ENCODE measurements at places on chromosomes 2 and 18.

GRCh38 chr18:4142876-4143275 lies 312.2 kb downstream of the DLGAP1 start:
- DNase-seq = no peak

DNA sequence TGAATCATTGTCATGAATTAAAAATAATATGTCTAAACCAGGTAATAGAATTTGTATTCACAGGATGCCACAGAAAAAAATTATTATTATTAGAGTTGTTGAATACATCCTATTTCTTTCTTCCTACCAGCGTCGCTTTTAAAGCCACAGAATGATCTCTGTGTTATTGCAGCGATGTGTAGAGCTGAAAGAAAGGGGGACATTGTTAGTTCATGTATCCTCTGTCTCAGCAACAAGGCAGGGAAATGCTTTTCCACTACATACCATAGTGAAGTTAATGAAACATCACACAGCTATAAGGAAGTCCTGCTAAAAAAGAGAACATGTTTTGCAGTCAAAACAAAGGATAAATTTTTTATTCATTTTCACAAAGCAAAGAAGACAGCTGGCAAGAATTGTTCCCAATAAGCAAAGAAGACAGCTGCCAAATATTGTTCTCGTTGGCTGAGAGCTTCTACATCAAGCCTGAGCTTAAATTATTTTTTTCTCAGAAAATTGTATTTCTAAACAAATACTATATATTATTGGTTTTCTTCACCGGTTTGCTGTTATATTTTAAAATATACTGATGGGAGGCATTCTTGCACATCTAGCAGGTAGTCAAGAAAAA lies 1234.4 kb downstream of the SUCLG1 start:
- no peak for DNase-seq

DNA sequence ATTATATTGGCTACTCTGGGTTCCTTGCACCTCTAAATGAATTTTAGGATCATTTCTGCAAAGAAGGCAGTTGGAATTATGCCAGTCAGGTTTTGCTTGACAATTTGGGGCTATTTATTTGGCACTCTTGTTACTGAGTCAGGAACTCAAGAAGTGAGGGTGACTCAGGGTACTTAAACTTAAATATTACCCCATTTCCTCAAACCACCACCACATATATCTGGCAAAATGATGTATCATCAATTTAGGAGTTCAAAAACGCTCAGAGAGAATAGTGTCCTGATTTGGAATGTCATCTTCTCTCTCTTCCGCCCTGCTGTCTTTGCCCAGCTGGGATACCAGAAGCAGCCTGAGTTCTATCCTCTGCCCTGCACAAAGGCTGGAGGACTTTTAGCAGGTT lies 2.4 kb upstream of the THNSL2 start:
- no peak for DNase-seq

DNA sequence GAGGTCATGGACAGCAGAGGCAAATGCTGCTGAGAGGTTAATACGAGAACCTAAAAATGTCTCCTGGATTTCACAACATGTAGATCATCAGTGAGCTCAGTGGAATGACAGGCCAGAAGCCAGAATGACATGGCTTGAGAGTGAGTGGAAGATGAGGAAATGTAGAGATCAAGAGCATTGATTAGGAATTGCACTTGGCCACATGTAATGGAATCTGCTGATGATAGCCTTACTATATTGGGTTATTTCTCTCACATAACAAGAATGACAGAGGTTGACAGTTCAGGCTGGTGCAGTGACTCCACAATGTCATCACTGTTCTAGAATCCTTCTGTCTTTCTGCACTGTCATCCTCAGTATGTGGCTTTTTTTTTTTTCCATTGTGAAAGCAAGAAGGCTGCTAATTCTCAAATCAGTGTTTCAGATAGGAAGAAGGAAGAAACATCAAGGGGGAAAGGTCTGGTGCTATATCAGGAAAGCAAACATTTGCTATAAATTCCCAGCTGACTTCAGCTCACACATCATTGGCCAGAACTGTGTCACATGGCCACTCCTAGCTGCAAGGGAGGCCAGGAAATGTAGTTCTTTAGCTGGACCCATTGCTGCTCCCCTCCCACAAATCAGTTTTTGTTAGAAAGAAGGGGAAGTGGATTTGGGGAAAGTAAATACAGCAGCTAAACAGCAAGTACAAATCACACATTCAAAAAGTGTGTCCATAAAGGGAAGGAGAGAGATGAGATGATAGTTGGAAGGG lies 127.2 kb downstream of the FAM161A start:
- DNase-seq = no peak

- DNase-seq = no peak
Observed at GRCh38 chr2:108571286-108571685, 37.0 kb downstream of the LIMS1 start.

GRCh38 chr2:223225266-223225665 lies 173.3 kb downstream of the KCNE4 start:
- no peak for DNase-seq

DNA sequence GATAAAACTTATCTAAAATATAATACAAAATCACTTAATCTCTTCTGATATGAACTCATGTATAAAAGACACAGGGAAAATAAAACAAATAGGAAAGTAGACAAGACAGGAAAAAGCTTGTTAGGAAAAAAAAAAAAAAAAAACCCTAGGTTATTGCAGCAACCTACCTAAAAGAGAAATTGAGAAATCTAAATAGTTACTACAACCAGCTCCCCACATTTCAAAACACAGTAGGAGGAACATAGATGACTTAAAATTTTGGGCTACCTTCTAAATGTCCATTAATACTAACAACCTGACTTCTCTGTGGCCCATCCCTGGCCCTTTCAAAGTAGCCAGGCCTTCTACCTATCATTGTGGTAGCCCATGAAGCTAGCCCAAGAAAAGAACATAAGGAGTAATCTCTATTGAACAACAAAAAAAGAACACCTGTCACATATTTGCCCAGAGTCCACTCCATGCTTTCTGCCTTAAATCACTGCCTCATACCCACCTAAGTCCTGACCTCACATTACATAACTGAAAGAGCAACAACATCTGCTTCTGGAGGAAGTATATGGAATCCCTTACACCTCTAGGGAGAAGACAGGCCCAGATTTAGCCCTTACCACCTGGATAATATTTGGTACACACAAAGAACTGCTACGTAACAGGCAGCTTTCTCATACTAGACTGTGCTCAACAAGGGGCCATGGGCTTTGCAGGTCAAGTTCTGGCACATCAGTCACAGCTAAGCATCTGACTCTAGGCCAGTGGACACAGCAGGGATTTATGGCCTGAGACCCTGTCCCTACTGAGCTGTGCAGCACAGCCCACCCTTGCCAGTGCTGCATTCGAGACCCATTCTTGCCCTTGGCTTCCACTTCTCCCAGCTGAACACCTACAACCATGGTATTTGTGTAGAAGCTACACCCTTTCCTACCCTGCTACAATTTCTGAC lies 8.5 kb downstream of the SUCLG1 start:
- DNase-seq = no peak

DNA sequence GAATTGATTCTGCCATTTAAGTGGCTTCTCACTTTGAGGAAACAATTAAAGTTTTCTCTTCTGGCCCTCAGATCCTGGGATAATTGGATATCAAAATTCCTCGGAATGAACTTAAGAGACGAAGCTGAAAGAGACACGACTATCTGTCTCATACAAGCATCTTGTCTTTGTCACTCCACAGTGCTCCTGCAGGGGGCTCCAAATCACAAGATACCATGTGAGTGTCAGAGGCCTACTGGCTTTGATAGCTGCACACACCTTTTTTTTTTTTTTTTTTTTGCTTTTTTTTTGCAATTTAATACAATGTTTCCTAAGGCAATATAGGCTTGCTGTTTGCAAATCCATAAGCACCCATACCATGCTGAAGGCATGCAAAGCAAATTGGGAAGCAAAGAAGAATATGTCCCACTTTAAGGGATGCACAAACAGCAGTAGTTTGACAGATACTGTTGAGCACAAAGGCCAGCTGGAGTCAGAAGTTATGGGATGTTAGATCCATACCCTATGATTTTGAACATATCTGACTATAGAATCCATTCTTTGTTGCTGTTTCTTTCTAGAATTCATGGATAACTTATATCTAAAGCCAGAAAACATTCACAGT lies 109.0 kb upstream of the CBLN2 start:
- DNase-seq = peak; percentile 20

DNA sequence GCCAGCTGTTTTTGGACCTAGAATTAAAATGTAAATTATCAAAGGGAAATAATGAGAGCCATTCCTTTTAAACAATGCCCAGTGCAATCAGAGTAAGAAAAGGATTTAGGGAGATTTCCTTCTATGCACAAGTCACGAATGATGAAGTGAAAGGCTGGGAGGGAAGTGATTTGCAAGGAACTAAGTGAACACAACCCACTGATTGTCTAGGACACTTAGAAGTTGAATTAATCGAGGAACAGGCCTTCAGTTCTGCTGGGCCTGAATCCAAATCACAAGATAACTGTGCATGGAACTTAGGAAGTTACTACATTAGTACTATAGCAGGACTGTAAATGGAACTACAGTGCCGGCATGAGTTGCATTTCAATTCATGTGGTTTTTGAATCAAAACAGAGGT lies 17.7 kb downstream of the MAP2 start:
- DNase-seq = no peak

DNA sequence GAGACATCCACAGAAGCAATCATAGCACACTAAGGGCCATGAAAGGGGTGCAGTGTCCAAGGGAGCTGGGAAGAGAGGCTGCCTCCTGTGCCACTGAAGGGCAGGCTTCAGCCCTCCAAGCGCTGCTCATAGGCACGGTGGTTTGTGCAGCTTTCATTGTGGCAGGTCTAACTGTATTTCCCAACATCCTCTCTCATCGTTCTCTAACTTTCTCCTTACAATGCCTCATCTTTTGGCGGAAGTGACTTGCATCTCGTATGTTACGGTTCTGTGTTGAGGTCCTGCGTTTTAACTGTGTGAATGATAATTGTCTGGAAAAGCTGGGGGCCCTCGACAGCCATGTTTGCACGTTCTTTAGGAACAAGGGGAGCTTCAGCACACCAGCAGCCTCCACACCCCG lies 213.9 kb downstream of the GBX2 start:
- DNase-seq = no peak

DNA sequence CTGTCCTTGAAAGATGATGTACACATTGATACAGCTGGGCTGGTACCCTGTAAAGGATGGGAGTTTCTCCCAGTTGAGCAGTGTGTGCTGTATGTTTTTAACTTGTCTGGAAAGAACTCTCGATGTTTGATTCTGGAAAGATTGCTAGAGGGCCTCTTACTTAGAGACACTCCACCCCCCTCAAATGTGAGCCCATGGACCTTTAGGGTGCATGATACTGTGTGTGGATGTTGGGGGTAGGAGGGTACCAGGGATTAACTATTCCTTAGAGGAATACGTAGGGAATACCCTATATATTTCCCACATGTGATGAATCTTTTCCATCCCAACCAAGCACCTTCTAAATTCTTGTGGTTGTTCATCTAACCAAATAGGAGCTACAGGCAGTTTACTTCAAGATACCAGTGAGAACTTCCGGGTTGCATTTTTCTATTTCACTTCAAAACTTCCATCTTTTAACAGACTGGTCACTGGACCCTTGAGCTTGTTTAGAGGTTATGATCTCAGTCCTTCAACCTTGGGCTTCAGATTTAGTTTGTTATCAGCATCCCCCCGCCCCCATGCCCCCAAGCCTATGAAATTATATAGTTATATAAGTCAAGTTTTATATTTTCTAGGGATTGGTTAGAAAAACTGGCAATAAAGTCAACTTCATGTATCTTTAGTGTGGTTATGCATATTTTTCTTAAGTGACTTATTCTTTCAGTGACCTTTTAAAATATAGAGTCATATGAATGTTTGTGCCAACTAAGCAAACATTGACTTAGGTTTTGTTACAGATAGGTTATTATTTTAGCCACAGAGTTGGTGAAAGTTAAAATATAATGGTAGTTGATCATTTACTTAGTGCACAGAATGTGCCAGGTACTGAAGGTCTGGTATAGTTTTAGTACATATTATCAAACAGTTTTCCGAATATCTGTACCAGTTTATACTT lies 18.2 kb downstream of the AFTPH start:
- DNase-seq = no peak

GRCh38 chr2:86633155-86633651 lies 9.5 kb upstream of the RNF103 start:
- no peak for DNase-seq

DNA sequence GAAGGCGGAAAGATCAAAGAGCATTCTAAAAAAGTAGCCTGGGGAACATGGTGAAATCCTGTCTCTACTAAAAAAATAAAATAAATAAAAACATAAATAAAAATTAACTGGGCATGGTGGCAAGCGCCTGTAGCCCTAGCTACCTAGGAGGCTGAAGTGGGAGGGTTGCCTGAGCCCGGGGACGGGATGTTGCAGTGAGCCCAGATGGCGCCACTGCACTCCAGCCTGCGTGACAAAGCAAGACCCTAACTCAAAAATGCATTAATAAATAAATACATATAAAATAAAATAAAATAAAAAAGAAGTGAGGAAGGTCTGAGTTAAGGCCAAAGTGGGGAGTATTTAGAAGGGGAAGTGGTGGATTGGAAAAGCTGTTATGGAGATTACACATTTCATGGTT lies 1.3 kb upstream of the PSMD14 start:
- DNase-seq = peak; percentile 40

GRCh38 chr2:240269886-240270285 lies 129.4 kb upstream of the OTOS start:
- no peak for DNase-seq

DNA sequence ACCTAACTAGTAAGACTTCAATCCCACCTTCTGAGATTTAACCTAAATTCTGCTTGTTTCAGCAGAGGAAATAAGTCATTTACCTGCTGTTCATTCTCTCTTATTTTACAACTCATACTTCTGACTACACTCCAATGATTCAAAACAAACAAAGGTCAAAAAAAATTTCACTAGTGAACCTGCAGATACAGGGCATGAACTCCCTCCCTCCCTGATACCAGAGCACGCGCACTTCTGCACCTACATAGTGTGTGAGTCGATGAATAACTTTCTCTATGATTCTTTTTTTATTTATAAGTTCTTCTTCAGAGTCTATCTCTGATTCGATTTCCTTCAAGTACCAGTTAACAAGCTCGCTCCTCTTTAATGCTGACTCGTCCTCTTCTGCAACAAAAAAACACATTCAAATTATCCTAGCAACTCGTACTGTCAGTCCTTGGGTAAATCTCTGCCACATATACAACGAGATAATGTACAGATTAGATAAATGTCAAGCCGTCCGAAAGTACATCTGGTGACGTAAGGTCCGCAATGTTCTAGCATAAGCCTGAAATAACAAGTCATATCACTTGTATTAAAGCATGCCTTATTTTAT lies 7.4 kb upstream of the LCT start:
- DNase-seq = no peak

- DNase-seq = no peak
Observed at GRCh38 chr2:218736531-218736930, 25.9 kb downstream of the TTLL4 start.

DNA sequence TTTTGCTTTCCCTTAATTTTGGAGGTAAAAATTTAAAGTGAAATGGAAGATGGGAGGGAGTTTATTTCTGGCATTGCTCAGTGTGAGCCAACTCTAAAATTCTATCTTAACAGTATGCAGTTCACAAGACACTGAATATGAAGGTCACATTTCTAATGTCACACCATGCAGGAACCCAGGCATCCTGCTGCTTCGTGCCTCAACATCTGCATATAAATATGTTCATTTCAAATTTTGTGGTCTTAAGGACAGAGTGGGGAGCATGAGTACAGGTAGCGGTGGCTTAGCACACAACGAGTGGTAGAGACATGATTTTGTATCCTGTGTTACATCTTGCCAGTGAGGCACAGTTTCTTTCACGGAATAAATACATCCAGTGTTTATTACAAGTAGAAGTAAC lies 102.4 kb downstream of the ARL4C start:
- no peak for DNase-seq

Measured in Kasumi-1 (cell line).